ENCODE measurements at places on chromosomes 2 and 18. TPM values are rescaled to one million over a fixed set of nuclear protein-coding genes. Genes with fewer than 3 reads are reported as not detected.

- no peak for DNase-seq
Observed at GRCh38 chr2:73174941-73175662, 27.3 kb upstream of the NOTO start.

DNA sequence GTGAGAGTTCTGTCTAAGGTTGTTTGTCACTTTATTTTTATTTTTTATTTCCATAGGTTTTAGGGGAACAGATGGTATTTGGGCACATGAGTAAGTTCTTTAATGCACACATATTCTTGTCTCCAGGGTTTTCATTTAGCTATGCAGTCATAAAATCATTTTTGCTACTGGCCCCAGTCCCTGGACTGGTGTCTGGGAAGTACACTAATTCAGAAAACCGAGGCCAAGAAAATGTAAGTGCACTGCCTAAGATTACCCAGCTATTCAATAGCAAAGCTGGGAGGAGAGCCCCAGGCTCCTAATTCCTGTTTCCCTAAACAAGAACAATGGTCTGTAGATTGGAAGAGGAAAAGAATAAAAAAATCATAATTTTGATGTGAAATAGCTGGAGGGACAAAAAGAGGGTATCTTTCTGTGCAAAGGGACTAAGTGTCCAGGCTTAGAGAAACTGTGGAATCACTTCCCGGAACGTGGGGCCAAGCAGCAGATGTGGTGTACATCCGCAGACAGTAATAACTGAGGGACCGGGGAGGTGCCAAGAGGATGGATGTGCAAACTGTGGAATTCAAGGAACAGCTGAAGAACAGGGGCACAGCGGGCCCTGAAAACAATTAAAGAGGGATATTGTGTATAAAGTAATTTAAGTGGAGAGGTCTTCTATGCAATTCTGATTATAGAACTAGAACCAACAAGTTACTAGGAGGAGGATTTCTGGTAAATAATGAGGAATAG lies 236.3 kb downstream of the ACKR3 start:
- DNase-seq = no peak

- no peak for DNase-seq
Observed at GRCh38 chr2:214019973-214020345, 390.9 kb upstream of the VWC2L start.

- DNase-seq = no peak
Observed at GRCh38 chr2:98787700-98788099, 56.8 kb upstream of the MGAT4A start.

TBR1 gene
- total RNA-seq = not detected

FARSB gene
- total RNA-seq = 55.9 TPM

Data from activated CD8-positive, alpha-beta T cell treated with anti-CD3 and anti-CD28 coated beads for 36 hours (primary cell).